ENCODE measurements at places on chromosomes 6 and 20.

GRCh38 chr20:62536871-62537401 is 61.1 kb upstream of the GATA5 start:
- DNase-seq = no peak

- DNase-seq = no peak
Measured at GRCh38 chr6:40376113-40376650, 211.0 kb downstream of the LRFN2 start.

- no peak for DNase-seq
Measured at GRCh38 chr20:9163251-9163650, 94.4 kb downstream of the PLCB4 start.

- DNase-seq = no peak
Measured at GRCh38 chr6:148905901-148906300, 159.1 kb downstream of the UST start.

GRCh38 chr6:87197547-87197946 is 42.2 kb downstream of the ZNF292 start:
- DNase-seq = no peak

DNA sequence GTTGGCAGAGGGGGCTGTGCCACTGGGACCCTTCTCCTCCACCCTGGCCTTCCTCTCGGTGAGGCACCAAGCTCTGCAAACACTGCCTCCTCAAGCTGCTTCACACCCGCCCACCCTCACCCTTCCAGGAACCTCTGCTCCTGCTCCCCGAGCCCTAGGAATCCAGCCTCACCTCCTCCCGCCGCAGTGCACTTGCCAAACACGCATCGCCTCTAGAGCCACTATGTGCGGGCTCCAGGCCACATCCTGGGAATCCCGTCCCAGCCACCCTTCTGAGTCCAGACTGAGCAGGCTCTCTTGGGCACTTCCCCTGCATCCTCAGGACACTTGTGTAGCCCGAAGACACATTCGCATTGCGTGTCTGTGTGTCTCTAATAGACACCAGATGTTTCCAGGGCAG is 18.5 kb downstream of the PSMG4 start:
- DNase-seq = no peak

DNA sequence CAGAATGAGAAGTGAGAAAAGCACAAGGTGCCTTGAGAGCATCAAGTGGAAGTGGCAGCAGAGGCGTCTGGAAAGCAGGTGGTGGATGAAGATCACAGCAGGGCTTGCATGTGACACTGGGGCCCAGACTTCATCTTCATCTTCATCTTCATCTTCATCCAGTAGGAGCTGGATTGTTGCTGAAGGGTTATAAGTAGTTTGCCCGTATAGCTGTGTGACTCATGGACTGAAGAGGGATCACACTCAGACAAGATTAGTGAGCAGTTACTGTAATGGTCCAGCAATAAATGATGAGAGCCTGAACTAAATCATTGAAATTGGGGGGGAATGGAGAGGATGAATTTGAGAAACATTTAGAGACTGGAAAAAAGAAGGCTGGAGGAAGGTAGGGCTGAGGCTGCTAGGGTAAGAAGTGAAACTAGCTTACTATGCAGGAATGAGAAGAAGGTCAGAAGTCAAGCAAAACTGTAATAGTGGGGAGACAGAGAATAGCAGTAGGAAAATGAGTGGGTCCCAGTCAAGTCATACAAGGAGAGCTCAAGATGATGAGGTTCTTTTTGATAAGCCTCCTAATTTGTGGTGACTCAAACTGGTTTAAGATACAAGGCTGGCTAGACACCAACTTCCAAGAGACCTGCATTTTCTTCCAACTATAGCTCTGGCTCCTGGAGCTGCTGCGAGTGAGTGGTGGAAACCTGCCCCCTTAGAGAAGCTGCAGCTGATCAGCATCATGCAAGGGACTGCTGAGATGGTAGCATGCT is 92.3 kb upstream of the BEND6 start:
- DNase-seq = no peak

DNA sequence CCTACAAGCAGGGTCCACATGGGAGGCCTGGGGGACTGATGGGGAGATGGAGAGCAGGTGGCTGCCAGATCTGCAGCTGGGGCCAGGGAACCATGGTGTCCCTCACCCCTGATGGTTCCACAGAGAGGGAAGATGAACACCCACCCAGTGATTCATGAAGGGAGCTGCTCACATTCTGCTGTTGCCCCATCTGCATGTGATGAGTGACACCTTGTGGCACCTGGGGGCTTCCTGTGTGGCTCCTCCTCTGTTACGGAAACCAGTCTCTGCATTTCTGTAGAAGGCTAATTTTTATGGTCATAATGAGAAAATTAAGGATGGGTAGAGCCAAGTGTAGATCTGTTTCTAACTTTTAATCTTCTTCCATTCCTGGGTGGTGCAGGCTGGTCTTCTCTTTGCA is 217.1 kb downstream of the SMOC2 start:
- DNase-seq = no peak

DNA sequence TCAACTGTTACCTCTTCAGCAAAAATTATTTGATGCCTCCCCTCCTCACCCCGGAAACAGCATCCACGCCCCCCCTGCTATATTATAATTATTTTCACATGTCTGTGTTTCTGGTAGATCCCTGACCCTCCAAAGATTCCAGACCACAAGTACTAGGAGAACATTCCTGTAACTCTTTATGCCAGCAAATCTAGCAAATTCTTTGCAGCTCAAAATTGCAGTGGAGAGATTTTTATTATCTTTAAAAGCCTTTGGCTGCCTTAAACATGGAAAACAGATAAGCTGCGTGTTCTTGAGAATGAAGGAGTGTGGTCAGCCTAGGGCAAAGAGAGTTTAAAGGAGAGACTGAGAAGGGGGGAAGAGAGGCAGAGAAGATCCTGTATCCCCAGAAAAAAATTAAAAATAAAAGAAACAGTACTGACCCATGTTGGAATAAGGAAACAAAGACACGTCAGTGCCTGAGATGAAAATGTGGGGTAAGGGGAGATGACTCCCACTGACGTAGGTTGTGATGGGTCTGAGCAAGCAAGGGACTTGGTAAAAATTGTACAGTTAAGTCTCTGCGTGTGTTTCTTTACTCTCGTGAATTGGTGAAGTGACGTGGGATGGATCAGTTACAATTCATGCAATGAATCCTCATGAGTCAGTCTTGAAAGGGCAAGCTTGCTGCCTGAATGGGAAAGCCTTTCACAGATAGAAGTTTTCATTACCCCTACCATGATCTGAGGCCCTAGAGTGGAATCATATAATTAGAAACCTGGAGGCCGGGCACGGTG is 8.3 kb downstream of the ID4 start:
- DNase-seq = no peak

DNA sequence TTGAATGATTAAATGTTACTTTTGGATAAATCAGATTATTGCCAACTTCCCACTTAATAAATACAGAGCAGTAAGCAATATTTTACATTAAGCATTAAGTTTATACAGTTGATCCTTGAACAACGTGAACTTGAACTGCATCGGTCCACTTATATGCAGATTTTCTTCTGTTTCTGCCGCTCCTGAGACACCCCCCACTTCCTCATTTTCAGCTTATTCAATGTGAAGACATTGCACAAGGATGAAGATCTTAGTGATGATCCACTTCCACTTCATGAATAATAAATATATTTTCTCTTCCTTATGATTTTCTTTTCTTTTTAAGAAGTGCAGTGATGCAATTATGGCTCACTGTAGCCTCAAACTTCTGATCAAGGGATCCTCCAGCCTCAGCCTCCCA is 167.2 kb downstream of the LINC00237 start:
- no peak for DNase-seq

DNA sequence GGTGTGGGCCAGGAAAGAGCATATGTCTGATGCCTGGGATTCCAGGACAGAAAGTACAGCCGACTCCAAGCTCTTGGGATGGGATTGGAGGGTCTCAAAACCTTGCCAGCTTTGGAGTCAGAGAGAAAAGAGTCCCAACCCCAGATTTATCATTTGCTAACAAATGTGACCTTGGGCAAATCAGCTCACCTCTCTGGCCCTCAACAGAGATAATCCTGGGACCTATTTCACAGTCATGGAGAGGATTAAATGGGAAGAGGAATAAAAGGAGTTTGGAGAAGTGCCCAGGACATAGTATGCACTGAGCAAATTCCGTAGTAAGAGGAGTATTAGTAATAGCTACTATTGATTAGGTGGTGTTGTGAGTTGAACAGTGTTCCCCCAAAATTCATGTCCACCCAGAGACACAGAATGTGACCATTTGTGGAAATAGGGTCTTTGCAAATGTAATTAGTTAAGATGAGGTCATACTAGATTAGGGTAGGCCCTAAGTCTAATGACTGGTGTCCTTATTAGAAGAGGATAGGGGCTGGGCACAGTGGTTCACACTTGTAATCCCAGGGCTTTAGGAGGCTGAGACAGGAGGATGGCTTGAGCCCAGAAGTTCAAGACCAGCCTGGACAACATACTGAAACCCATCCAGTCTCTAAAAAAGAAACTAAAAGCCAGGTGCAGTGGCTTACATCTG is 17.1 kb downstream of the RIPOR3 start:
- no peak for DNase-seq

- no peak for DNase-seq
Measured at GRCh38 chr6:77561768-77562314, 91.0 kb upstream of the MEI4 start.

- DNase-seq = no peak
Measured at GRCh38 chr20:58655328-58656107, 4.4 kb downstream of the STX16 start.

- no peak for DNase-seq
Measured at GRCh38 chr6:105886814-105887544, 199.2 kb upstream of the PRDM1 start.

- DNase-seq = no peak
Measured at GRCh38 chr6:80793411-80793810, 686.9 kb downstream of the BCKDHB start.

GRCh38 chr20:39789411-39789810 is 827.3 kb downstream of the DHX35 start:
- DNase-seq = no peak

DNA sequence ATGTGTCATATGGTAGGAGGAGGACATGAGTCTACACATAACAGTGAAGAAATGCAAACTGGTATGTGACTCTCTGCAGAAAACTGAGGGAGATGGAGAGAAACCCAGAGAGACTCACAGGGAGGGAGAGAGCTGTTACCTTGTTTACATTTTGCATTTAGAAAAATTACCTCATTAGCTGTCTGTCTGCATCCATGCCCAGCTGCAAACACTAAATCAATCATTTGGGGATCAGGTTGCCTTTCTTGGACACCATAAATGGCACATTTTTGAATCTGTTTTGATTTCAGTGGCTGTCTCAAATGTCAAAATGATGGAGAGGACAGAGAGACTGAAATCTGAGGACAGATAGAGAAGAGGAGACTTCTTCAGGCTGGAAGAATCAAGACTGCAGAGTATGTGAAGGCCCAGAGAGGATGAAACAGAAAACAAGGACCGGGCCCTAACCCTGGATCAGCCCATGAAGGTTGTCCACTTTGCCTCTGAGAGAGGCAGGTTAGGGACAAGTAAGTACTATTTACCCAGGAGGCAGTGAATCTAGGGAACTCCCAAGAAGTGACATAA is 92.2 kb downstream of the UNC5CL start:
- no peak for DNase-seq

GRCh38 chr6:143270026-143270425 is 180.5 kb downstream of the ADAT2 start:
- no peak for DNase-seq

GRCh38 chr6:121994919-121995318 is 404.5 kb upstream of the HSF2 start:
- DNase-seq = no peak

GRCh38 chr6:85195243-85195642 is 254.6 kb upstream of the NT5E start:
- DNase-seq = no peak

Data from PC-9 (cell line).